Right cardiac atrium (tissue), 5 donors: ENCODE measurements at places on chromosomes 12 and 14. TPM values are rescaled to one million over a fixed set of nuclear protein-coding genes. Genes with fewer than 3 reads are reported as not detected.

The CNTN1 gene
- total RNA-seq, result 0.59 TPM

The WNT5B gene
- total RNA-seq, result 3.3 TPM

The DIO2 gene
- 0.59 TPM for total RNA-seq

GRCh38 chr12:12171991-12172511, 94.8 kb downstream of the LRP6 start:
- no peak for DNase-seq

GRCh38 chr12:48882972-48883304, 17.3 kb upstream of the RND1 start:
- DNase-seq, result no peak

GRCh38 chr14:104879983-104880565, 15.0 kb downstream of the CEP170B start:
- DNase-seq, result peak; percentile 41

DNA sequence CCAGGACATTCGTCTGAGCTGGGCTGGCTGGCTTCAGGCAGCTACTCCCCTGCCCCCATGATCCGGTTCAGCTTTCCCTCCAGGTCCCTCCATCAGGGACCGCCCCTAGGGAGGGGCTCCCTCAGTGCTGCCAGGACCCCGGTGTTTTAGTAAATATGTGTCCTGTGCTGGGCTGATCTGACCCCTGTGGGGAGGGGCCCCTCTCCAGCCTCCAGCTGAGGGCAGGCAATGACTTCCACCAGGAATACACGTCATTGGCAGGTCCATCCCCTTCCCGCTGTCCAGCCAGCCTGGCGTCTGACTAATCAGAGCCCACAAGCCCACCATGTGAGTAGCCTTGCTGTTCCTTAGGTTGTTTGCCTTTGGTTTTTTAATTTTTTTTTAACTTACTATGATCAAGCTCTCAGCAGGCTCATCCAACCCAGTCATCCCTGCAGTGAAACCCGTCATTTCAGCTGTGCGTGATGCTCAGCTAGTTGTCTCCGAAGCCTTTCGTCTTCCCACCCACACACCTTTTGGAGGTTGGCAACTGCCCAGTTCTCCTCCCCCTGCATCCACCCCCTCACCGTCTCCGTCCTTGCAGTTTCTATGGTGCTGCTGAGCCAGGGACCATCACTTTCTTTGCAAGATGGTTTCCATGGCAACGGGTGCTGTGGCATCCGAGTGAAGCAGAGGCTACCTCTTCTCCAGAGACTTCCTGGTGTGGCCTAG, 16.0 kb upstream of the SERPINA4 start:
- DNase-seq, result no peak
